ENCODE measurements at places on chromosomes 11 and 22. TPM values are rescaled to one million over a fixed set of nuclear protein-coding genes. Genes with fewer than 3 reads are reported as not detected.

- DNase-seq = no peak
Measured at GRCh38 chr11:102368472-102368871, 21.5 kb downstream of the BIRC2 start.

GRCh38 chr11:134345237-134345550, 13.4 kb downstream of the GLB1L2 start:
- DNase-seq = no peak

DNA sequence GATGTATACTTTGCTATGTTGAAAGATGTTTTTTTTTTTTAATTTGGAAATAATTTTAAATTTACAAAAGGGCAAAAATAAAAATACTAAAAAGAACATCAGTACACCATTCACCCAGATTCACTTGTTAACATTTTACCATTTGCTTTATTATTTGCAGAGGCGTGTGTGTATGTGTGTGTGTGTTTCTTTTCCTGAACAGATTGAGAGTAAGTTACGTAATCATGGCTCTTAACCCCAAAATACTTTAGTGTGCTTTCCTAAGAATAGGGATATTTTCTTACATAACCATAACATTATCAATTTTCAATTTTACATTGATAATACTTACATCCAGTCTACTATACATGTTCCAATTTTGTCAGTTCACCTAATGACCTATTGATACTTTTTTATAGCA, 91.5 kb upstream of the HORMAD2 start:
- no peak for DNase-seq

DNA sequence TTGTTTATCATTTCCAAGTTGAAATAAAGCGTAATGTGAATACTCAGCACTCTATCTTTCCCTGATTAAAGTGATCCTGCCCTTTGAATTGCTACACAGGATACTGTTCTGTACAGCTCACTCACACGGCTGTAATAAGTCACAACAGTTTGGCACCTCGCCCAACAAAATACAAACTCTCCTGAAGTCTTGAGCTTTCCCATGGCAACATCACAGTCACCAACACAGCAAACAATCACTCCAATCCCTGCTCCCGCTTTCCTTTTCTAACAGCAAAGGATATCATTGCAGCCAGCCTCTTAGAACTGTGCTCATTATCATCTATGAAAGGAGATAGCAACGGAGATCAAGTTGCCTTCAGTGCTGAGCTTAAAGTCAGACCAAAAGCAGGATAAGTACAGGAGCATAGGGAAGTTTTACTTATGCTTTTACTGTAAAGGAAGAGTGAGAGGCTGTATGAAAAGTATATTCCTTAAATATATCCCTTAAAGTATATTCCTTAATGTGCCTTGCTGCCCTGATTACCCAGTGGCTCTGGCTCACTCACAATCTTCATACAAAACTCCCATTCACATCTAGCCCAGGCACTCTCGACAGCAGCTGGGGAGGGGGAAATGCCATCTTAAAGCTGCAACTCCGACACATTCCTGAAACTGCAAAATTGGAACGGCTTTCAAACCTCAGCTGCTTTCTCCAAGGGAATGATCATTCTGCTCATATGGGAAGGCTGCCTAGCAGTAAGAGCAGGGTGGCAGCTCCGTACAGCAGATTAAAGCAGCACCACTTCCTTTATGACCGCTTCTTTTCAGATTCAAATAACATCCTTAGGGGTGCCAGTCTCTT, 35.8 kb downstream of the MAML2 start:
- peak; percentile 78 for DNase-seq

DNA sequence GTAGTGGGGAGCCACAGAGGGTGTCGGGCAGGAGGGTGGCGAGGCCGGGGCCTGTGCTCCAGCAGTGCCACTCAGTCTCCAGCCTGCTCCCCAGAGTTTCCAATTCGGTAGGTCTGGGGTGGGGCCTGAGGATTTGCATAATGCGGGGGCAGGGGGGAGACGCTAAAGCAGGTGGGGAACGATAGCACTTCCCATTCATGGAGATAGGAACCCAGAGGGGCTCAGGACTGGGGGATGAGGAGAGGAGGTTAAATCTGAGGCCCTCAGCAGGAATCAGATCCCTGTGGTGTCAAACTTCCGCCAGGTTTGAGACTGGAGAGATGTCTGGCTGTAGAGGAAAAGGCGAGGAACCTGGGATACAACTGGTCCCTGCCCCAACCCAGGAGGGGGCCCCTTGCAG, 29.8 kb downstream of the WNT11 start:
- no peak for DNase-seq

DNA sequence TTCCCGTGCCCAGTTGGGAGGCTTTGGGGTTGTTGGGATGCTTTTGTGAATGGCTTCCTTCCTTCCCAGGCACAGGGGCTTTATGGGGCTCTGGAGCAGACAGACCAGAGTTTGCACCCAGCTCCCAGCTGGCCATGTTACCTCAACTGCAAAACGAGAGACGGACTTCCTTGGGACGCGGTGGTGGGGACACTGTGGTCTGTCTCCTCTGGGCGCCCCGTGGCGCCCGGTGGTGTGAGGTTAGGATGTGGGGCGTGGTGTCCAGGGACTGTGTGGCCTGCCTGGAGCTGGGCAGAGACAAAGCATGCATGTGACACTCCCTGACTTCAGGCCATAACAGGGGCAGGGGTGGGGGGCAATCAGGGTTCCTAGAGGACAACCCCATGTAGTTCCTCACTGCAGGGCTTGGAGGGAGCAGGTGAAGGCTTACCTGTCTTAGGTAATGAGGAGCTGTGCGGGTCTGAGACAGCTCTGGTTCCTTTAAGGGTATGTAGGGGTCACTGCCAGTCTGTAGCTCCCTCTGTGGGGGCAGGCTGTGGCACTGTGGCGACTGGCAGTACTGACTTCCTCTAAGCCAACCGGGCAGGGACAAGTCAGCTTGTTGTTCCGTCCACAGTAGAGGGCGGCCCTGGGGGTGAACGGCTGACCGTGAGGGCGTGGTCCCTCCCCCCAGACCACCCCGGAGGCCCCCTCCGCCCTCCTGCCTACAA, 14.4 kb downstream of the KCNQ1 start:
- DNase-seq = no peak

DNA sequence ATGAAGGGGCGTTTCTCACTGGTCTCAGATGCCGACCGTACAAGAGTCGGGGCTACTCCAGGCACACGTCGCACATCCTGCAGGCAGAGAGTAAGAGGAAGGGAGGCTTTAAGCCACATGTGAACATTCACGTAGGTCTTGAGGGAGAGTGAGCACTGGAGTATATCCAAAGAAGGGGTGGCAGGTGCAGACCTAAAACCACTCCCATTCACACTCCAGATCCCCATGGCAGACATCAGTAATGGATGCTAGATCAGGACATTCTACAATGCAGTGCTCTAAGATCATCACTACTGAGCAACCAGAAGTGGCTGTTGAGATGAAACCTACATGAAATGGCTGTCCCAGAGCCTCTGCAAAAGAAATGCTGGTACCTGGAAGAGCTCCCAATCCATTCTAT, 39.0 kb downstream of the WT1 start:
- no peak for DNase-seq

GRCh38 chr22:46072110-46072881, 78.0 kb upstream of the PPARA start:
- no peak for DNase-seq

DNA sequence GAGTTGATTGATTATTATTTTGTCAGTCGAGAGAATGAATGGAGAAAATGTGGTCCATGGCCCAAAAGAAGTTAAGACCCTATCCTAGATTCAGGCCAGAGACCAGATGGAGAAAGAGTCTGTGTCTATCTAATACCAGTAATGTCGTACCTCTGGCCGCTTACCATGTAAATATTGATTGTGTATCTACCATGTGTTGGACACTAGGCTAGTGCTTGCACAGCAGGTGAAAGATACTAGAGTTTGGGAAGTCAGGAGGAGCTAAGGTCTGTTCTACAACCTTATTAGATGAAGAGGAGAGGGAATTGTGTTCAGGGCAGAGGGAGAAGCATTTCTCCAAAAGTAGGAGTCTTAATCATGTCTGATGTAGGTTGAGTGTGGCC, 31.8 kb downstream of the PIK3IP1 start:
- DNase-seq = no peak

- DNase-seq = no peak
Measured at GRCh38 chr11:21927628-21928027, 265.3 kb upstream of the ANO5 start.

The OR52H1 gene
- total RNA-seq = 0.55 TPM

The MS4A8 gene
- total RNA-seq = 0.40 TPM

The SCUBE1 gene
- 5.3 TPM for total RNA-seq

Measured in spinal cord (tissue), 10 donors.